Activated T-helper 1 cell treated with anti-CD3 and anti-CD28 coated beads, Interleukin-12 subunit alpha, Interleukin-12 subunit beta, Interleukin-2, Interleukin-4 antibody, amounts not matched to agents 30 ng/mL and 10 ng/mL and 1 ng/mL, durations not matched to agents 14 hours and 24 hours and 36 hours (primary cell): ENCODE measurements at places on chromosomes 16 and 17. TPM values are rescaled to one million over a fixed set of nuclear protein-coding genes. Genes with fewer than 3 reads are reported as not detected.

Gene RUNDC3A
- 0.13 and 0.22 TPM in 2 replicates for total RNA-seq

Gene SP6
- 0.05 and 0.12 TPM in 2 replicates for total RNA-seq

Gene DHX58
- 26.9 and 28.4 TPM in 2 replicates for total RNA-seq

Gene USP43
- total RNA-seq = not detected in 2 replicates

Gene PYY
- total RNA-seq = 0.36 TPM in 1 of 2 replicates, not detected in the other

Gene SLC22A31
- 1.3 and 2.6 TPM in 2 replicates for total RNA-seq

Gene CMTM2
- total RNA-seq = 0.80 and 1.2 TPM in 2 replicates

Gene CDT1
- total RNA-seq = 95.4 and 97.3 TPM in 2 replicates

Gene SHBG
- total RNA-seq = 0.20 TPM in 1 of 2 replicates, not detected in the other

Gene ARHGAP44
- 0.51 TPM in 1 of 2 replicates, not detected in the other for total RNA-seq

Gene METTL9
- total RNA-seq = 58.8 and 64.9 TPM in 2 replicates

Gene KRTAP4-5
- total RNA-seq = not detected in 2 replicates

Gene PABPN1L
- not detected in 2 replicates for total RNA-seq

Gene NXPH3
- not detected in 2 replicates for total RNA-seq

Gene ENPP7
- total RNA-seq = 0.10 and 0.16 TPM in 2 replicates
